ENCODE measurements at places on chromosomes 7 and 10.

GRCh38 chr7:36045326-36045725, 107.7 kb upstream of the EEPD1 start:
- no peak for DNase-seq

GRCh38 chr10:99304862-99305229, 24.3 kb upstream of the CNNM1 start:
- DNase-seq, result no peak

DNA sequence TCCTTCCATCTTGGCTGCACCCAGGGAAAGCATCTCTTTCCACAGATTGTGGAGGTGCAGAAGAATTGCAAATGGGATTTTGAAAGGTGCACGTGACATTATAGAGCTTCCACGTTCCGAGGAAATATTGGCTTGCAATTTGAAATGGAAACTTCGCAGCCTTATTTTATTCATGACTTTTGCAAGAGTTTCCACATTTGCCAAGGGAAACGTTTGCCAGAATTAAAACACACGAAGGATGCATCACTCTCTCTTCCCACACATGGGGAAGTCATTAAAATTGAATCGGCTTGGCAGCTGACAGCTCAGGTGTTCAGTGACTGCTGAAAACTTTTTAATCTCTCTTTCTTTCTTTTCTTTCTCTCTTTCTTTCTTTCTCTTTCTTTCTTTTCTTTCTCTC, 475.4 kb upstream of the IGFBP3 start:
- no peak for DNase-seq

GRCh38 chr7:86923527-86923926, 135.9 kb downstream of the ELAPOR2 start:
- no peak for DNase-seq

- DNase-seq, result no peak
These were observed 70.8 kb downstream of the ASB13 start for GRCh38 chr10:5595591-5595990.

DNA sequence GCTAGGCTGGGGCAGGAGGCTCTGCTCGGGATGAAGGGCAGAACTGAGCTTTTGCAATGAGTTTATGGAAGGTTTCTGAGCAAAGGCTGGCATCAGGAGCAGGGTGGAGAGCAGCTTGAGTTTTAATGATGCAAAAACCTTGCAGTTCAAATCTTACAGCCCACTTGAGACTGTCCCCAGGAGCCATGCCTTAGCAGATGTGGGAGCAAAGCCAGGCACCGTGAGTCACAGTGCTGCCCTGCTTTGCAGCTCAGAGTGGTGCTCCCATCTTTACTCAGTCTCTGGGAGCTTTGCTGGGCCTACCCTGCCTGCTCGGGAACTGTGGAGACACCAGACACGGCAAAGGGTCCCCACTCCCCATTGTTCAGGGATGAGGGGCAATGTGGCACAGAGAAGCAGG, 122.4 kb upstream of the NPS start:
- peak; percentile 21 for DNase-seq

DNA sequence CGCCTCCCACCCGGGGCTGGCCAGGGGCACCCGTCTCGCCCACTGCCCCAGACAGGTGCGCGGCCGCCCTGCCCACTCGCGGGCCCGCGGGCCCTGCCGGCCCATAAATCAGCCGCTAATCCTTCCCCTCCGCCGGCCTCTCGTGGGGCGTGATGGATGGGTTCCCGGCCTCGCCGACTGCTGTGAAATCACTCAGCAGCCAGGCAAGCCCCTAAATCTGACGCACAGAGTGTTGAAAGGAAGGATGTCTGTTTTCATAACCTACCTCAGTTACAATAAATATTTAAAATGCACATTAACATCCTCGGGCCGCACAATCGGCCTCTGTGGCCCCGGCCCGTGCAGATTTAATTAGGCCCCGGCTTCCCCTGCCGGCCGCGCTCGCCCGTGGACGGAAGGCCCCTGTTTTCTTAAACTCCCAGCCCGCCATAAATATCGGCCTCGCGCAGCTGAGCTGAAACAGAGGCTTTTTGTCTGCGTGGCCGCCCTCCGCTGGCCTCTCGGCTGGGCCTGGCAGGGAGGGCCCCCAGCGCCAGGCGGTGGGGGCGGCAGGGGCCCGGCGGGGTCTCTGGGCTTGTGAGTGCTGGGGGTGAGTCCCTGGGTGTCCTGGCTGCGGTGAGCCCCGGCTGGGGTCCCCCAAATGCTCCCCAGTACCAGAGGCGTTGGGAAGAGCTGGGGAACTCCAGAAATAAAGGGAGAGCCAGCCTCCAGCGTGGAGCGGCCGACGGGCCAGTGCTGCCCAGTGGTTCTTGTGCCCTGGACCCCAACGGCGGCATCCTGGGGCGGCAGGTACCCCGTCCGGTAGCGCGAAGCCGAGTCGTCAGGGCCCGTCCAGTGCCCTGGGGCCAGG, 90.7 kb downstream of the UNCX start:
- DNase-seq, result no peak

DNA sequence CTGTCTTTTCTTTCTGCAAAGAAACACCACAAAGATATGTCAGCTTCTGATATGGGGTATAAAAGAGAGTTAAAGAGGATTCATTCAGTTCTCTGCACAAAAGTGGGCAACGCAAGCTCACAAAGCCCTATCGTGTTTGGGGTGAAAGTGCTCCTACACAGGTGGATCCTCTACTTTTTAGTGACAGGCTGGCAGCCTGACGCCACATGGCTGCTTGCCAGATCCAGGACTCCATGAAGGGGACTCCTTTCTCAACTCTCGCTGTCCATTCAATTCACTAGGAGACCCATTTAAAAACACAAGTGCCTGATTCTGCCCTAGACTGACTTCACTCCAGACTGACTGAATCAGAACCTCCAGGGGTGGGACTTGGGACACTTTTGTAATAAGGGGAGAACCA, 8.0 kb downstream of the PARP12 start:
- no peak for DNase-seq

GRCh38 chr10:4003348-4003973, 218.5 kb upstream of the KLF6 start:
- DNase-seq, result no peak

DNA sequence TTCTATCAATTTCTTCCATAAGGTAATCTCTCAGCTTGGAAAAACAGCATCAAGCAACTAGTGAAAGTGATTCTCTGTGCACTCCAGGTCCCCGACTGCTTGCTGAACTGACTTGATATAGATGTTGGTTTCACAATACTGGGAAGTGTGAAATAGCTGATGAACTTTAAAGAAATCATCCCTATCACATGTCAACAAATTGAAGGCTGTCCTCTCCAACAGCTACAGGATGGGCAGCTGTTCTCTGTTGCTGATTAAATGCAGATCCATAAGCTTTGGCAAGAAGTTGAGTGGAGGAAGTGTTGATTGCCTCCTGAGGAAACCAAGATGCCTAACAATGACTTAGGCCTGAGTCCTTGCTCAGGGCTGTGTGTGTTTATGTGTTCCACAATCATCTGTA, 130.4 kb upstream of the GDF10 start:
- no peak for DNase-seq

GRCh38 chr7:103445228-103446048, 569 bp downstream of the SLC26A5 start:
- DNase-seq, result peak; percentile 22

GRCh38 chr7:132939495-132939894, 142.4 kb downstream of the CHCHD3 start:
- no peak for DNase-seq

- no peak for DNase-seq
These were observed 79.1 kb downstream of the MGMT start for GRCh38 chr10:129546106-129546505.

DNA sequence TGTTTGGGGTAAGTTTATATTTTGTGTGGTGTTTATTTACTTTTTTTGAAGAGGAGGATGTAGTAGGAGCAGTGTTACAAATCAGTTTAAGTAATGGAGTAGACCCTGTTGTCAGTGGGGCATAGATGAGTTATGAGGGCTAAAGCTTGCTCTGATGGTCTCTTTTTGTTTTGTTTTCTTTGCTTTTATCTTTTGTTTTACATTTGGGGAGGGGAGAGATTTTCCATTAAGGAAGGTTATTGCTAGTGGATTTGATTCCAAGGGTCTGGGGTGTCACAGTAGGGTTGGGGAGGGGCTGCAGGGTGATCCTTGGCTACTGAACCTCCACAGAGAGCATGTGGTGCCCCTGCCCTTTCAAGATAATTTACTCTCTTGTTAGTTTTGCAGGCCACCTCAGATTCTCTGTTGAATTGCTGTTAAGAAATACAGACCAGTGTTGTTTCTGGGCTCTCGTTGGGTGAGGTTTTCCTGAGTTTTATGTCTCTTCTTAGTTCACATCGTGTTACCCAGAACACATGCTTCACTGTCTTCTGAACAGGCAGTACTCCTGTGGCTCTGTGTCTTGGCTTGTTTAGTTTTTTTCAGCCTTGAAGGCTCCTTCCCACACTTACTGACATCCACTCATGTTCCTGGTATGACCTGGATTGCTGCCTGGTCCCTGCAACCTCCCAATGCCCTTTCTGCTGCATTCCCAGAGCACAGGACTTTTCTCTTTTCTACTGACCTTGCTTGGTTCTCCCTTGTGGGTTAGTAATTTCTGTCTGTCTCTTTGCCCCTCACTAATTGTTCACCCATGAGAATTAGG, 4.2 kb downstream of the KIFBP start:
- DNase-seq, result peak; percentile 81

DNA sequence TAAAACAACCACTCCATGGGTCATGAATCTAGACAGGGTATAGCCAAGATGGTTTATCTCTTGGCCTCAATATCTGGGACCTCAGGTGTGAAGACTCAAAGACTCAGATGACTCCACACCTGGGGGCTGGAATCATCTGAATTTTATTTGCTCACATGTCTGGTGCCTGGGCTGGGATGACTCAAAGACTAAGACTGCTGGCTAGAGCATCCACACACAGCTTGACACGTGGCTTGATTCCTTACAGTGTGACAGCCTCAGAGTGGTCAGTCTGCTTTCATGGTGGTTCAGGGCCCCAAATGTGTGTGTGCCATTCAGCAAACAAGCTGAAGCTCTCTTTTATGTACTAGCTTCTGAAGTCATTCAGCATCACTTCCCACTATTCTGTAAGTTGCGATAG, 333.7 kb downstream of the RNLS start:
- DNase-seq, result no peak

GRCh38 chr10:8616166-8616565, 561.7 kb downstream of the GATA3 start:
- no peak for DNase-seq

GRCh38 chr7:20417260-20417659, 86.6 kb downstream of the ITGB8 start:
- DNase-seq, result no peak

- DNase-seq, result no peak
These were observed 116.4 kb upstream of the KLF6 start for GRCh38 chr10:3901370-3901769.

DNA sequence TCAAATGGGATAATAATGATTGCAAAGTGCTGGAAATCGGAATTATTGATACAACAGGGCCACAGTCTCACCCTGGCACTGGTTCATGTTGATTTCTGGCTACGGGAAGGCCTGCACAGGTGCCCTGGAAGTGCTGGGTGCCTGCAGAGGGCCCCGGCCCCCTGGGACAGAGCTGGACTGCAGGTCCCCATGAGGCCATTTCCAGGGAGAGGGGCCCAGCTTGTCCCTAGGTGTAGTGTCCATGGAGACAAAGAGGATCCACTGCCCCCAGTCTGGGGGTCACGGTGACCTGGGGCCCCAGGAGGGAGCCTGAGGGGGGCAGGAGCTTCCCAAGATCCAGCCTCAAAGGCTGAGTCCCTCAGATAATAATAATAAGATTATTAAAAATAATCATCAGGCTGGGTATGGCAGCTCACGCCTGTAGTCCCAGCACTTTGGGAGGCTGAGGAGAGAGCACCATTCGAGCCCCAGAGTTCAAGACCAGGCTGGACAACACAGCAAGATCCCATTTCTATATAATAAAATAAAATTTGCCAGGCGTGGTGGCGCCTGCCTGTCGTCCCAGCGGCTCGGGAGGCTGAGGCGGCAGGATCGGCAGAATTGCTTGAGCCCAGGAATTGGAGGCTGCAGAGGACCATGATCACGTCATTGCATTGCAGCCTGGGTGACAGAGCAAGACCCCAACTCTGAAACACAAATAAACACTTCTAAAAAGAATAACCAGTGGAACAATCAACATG, 98.1 kb downstream of the MICALL2 start:
- no peak for DNase-seq

- DNase-seq, result no peak
These were observed 325.5 kb downstream of the GRID1 start for GRCh38 chr10:86041116-86041515.

GRCh38 chr10:77927402-77928246, 1.1 kb upstream of the DLG5 start:
- DNase-seq, result no peak

- DNase-seq, result no peak
These were observed 425.1 kb upstream of the LRGUK start for GRCh38 chr7:133702078-133702477.

GRCh38 chr7:91995391-91996105, 54.9 kb downstream of the AKAP9 start:
- no peak for DNase-seq

DNA sequence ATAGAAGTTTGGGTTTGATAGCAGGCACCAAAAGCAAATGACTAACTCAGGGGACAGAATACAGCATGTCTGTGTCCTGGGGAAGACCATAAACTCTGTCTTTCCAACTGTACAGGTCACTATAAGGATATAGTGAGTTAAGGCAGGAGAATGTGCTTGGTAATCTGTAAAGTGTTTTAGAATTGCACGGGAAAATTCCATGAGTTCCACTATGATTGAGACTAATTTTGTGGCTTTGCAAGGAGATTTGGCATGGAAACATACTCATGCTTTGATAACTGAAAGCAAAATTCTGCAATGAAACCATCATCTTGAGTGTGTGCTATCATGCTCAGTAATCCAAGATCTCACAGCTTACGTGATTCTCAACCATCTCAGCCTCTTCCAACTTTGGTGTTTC, 152.6 kb downstream of the PKD1L1 start:
- peak; percentile 58 for DNase-seq

DNA sequence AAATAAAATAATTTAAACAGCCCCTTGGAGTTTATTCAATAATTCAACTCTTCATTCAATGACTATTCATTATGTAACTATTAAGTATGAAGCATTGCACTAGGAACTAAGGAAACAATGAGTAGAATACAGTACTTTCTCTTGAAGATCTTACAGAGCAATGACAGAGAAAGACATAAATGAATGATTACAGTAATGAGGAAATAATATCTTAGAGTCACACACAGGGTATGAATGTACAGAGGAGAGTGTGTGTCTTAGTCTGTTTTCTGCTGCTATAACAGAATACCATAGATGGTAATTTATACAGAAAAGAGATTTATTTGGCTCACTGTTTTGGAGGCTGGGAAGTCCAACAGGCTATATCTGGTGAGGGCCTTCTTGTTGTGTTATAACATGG, 120.5 kb upstream of the NRBF2 start:
- no peak for DNase-seq

- DNase-seq, result no peak
These were observed 94.0 kb downstream of the SORBS1 start for GRCh38 chr10:95467162-95467599.

All from AG08396 (cell line).